ENCODE measurements at places on chromosomes 3 and 15.

GRCh38 chr3:157059181-157059580 lies 100.8 kb downstream of the CCNL1 start:
- DNase-seq = no peak

DNA sequence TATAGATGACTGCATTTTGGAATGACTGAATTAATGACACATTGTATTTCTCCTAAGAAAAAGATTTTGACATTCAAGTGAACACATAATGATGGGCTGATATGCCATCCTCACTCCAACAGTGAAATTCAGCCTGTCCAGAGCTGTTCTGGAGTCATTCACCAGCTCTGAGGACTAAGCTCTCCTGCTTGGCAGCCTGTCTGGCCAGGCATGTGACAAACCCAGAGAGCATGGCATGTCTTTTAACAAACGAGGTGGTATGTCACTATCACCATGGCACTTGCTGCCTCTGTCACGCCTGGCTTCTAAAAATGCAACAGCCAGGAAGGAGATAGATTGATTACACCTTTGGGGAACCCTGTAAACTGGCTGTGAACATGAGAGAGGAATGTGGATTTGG lies 1.4 kb downstream of the ACTC1 start:
- DNase-seq = no peak

GRCh38 chr3:139136469-139137202 lies 91.9 kb upstream of the PRR23C start:
- no peak for DNase-seq

DNA sequence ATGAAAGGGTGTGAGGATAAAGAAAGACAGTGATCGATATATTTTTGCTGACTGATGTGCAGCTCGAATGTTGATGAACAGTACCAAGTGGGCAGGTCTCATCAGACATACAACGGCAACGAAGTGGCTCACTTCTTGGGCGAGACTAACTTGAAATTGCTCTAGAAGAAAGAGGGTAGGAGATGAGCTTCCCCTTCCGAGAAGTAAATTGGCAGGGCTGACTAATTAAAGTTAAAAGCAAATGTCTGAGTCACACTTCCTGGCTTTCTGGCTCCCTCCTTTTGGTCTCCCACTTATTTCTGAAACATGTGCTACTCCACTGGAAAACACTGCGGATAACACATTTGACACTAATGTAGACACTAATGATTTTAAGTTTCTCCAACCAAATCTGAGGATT lies 228.3 kb downstream of the ABHD5 start:
- no peak for DNase-seq

DNA sequence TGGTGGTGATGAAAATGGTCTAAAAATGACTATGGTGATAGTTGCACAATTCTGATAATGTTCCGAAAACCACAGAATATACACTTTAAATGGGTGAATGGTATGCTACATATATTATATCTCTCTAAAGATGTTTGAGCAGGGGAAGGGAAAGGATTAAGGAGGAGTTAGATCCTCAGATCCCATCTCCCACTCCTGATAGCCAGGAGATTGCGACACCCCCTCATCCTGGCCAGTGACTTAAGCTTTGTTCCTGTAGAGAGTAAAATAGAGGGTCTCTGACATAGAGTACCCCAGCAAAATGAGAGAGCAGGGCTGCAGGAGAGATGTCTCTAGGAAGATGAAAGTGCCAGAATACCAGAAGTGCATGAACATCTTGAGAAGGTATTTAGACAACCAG lies 984.8 kb downstream of the FHIT start:
- DNase-seq = no peak

GRCh38 chr3:71072287-71072686 lies 511.2 kb downstream of the FOXP1 start:
- DNase-seq = no peak

DNA sequence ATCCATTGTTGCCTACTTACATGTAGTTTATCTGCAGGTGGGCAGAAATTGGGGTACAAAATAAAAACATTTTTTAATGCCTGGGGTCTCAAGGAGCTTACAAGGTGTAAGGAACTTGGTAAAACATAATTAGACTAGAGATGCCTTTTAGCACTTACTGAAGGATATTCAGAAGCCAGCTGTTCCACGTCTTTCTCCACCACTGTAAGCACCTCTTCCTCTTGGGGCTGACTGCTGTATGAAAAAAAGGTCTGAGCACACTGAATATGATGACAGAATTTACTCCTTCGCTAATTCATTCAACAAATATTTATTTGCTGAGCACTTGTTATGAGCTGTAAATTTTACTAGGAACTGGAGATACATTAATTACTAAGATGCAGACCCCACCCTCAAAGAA lies 539.1 kb downstream of the UNC13C start:
- no peak for DNase-seq

Measured in activated CD4-positive, alpha-beta T cell treated with anti-CD3 and anti-CD28 coated beads, Interleukin-2, amount 50 U/mL, for 48 hours (primary cell).